ENCODE measurements at places on chromosomes 4 and X.

DNA sequence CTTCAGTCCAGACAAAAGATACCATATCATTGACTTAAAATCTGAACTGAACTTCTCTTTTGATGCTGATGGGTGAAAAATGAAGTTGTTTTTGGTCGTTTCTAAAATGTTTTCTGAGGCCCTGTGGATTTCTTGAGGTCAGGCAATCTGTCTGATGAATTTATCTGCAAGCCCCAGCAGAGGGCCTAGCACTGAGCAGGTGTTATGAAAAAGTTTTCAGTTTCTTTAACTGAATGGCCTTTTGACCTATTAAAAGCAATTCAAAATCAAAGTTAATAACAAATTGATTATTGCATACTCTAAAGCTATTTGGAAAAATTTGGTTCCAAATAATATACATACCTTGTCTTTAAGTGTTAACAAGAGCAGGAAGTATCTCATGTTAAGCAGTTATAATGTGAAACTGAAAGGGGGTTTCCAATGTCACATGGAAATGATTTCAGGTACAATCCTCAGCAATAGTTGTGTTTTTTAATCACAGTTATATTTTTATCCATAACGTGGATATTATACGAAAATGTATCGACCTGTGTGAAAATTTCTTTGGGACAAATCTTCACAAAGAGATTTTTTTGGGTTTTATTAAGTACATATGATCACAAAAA is 285.0 kb downstream of the SPANXN1 start:
- no peak for DNase-seq

GRCh38 chr4:25949173-25949748 is 35.2 kb downstream of the SMIM20 start:
- no peak for DNase-seq

DNA sequence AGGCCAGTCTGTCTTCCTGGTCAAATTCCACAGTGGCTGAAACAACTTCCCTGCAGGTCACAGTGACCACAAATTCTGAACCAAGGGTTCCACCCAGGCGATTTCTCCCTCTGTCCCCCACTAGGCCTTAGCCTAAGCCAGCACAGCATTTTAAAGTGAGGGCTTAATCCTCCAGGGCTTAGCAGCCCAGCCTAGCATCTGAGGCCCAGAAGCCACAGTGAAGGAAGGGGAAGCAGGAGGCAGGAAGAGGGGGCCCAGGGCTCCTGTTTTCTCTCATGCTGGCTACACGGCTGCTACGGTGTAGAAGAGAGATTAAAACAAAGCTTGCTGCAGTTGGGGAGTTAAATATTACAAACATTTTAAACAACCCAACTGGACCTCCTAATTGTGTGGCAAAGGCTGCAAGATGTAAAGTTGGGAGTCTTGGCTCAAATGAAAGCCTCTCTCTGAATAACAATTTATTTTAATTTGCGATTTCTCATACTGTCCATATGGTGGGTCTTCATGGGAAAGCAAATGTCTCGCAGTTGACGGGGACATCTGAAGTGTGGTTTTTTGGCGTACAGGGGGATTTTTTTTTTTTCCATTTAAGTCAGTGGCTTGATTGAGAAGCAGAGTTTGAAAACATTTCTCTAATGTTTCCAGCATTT is 170.8 kb upstream of the RAI2 start:
- DNase-seq, result no peak

DNA sequence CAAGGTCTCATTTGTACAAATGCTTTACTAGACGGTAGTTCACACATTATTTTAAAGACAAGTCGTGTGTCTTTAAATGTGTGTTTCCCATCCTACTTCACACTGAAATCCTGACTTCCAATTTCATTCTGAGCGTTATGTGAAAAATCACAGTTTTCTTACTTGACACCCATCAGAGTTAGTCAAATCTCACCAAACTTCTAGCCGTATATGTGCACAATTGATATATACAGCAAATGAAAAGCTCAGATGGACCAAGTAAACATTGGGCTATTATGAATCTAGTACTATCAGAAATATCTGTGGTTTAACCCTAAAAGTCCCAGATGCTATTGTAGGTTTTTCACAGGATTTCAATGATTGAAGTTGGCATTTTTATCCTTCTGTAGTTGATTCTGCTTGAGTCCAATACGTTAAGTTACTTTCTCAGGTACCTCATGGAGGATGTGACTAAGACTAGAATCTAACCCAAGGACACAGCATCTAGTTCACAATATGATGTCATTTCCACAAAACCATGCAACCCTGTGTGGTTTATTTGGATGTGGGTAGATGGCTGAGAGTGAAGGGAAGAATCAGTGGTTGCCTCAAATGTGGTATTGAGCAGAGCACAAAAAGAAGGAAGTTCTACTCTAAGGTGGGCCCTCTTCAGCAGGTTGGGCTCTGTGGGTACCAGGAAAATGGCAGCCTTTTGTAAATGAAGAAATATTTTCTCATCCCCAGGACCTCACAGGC is 22.1 kb upstream of the TRIM60 start:
- DNase-seq, result no peak

DNA sequence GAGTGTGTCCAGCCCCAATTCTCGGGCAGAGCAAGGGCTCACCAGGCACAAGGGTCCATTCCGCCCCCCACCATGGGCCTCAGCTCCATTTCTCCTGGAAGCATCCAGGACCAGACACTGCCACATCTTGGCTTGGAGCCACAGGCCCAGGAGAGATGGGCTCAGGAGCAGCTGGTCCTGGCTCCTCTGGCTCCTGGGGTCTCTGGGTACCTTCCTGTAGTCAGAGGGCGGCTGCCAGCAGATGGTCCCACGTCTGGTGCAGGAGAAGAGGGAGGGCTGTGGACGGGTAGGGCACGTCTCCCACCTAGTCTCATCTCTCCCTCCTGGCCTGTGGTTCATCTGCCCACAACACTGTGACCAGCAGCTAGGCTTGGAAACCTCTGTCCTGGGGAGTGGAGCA is 8.0 kb downstream of the ATP2B3 start:
- DNase-seq, result no peak

DNA sequence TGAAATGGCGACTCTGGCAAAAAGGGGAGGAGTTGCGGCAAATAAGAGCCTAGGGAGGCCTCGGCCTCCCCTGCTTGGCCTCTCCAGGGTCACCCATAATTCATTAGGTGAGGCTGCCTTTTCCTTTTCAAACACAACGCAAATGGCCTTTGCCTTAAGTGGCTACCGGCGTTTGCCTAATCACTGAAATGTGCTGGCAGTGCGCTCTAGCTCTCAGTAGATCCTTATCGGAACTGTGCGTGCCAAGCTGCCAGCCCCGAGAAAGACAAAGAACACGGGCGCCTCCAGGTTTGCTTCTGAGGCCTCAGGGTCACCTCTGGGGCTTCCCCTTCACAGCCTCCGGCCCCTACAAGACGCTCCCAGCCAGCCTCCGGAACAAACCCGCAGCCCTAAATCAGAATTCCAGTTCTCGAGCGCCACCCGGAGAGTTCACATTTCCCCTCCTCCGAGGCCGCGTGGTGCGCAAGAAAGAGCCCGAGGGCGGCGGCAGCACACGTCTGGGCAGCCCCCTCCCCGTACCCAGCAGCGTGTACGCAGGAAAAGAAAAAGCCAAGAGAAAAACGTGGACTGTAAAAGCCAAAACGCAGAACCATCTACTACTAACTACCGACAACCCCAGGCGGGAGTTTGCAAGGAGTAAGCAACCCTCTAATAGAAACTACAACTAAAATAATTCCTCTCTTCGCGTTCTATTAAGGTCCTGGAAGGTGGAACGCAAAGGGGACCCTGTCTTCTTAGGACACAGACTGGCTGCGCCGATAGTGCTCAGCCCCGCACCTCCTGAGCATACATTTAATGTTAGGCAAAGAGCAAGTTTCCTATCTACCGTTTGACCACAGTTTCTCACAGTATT is 76.5 kb upstream of the BCOR start:
- DNase-seq, result no peak

GRCh38 chrX:24260842-24261550 is 52.9 kb downstream of the SUPT20HL2 start:
- DNase-seq, result peak; percentile 75

- no peak for DNase-seq
Measured at GRCh38 chr4:56972809-56973208, 4.6 kb downstream of the NOA1 start.

- DNase-seq, result no peak
Measured at GRCh38 chr4:143575331-143575730, 61.8 kb downstream of the SMARCA5 start.

GRCh38 chr4:120517966-120518365 is 404.6 kb downstream of the PRDM5 start:
- peak; percentile 88 for DNase-seq

- DNase-seq, result no peak
Measured at GRCh38 chr4:10183462-10183861, 66.9 kb upstream of the WDR1 start.

GRCh38 chrX:550514-550913 is 80.1 kb upstream of the SHOX start:
- DNase-seq, result no peak

GRCh38 chr4:91037951-91038350 is 910.8 kb downstream of the CCSER1 start:
- DNase-seq, result no peak

DNA sequence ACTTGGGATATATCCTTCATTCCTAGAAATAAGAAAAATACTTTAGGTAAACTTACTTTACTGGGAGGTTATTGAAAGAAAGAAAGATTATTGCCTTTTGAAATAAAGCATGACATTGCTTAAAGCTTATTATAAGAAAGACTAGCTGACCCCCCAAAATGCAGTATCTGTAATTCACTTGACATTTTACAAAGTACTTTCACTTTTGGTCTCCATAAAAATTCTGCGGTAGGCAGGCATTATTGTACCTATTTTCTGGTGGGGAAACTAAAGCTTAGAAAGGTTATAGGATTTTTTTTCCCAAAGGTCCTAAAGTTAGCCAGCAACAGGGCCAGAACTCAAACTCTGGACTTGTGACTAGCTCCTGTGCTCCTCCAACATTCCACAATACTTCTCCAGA is 29.7 kb upstream of the TXK start:
- DNase-seq, result no peak

DNA sequence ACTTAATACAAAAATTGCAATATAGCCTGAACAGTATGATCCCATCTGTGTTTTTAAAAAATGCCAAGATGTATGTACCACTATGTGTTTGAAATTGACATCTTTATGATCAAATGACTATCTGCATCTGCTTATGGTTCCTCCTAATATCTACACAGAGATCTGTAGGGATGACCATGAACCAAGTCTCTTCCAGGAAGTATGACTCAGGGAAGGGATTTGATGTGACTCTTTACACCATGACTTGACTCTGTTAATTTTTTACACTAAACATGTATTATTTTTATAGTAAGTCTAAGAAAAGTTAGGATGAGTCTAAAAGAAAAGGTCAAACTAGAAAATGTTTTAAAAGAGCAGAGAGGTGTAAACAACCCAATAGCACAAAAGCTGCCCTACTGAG is 164.0 kb downstream of the SH3KBP1 start:
- DNase-seq, result peak; percentile 16

GRCh38 chr4:78047366-78047765 is 9.8 kb upstream of the FRAS1 start:
- no peak for DNase-seq

- no peak for DNase-seq
Measured at GRCh38 chr4:94285666-94286065, 57.0 kb downstream of the HPGDS start.

- no peak for DNase-seq
Measured at GRCh38 chr4:54215379-54216077, 13.6 kb upstream of the PDGFRA start.

DNA sequence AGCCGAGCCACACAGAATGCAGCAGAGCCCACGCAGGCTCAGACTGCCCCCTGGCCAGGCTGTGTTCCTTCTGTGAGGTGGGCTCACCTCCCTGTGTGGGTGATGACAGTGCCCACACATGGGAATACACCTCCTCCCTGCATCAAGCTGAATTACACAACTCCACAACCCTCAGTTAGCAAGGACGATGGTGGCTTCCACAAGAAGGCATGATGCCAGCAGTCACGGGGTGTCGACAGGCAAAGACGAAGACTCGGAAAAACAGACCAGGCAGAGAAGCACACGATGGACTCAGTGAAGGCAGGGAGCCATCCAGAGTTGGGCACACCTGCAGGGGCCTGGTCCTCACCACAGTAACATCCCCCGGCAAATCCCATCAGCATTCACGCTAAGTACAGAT is 12.1 kb downstream of the LETM1 start:
- DNase-seq, result no peak

DNA sequence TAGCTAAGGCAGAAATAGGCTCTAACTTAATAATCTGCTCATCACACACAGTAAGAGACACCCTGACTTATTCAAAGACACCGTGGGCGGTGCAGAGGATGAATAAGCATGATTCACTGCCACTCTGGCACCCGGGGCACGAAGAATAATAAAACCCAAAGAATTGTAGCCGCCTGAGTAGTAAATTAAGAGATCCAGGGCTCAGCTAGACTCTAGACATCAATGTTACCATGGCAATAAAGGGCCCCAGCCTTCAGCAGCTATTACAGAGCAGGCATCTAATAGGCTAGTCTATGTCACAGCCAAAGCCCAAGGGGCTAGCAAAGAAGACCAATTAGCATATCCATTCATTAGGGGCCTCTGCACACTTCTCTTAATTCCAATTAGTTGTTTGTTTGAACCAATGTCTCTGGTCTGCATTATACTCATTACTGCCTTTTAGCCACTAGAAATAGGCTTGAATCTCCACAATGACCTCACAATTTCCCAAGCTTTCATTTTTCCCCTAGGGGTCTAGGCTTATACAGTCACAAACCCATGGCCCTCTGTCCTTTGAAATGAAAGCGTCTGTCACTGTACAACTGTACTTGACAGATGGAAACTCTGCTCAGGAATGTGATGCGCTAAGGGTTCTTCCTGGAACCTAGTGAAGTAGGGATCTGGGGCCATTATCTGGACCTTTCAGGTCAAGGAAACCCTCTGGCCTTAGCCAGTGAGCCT is 3.0 kb upstream of the ATP1B4 start:
- DNase-seq, result peak; percentile 25

DNA sequence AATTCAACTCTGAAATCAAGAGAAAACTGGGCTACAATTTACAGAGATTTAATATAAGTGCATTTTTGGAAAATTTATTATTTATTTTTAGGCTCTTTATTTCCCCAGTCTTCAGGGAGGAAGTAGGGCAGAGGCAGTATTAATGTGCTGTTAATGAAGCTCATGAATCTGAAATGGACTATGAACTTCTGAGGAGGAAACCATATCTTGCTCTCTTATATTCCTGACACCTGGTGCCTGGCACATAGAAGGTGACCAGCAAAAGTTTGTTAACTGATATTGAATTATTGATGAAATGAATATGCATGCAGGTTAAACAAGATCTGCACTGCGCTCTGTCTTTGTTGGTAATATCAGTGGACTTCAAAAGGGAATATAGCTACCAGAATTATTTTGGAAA is 55.1 kb downstream of the UGT8 start:
- DNase-seq, result no peak

DNA sequence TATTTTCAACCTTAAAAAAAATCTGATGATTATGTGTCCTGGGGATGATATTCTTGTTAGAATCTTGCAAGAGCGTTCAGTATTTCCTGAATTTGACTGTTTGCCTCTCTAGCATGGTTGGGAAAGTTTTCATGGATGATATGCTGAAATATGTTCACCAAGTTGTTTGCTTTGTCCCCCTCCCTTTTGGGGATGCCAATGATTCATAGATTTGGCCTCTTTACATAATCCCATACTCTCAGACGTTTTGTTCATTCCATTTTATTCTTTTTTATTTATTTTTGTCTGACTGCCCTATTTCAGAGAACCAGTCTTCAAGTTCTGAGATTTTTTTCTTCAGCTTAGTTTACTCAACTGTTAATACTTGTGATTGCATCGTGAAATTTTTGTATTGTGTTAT is 415.1 kb downstream of the FAM47B start:
- no peak for DNase-seq

Data from Caki2 (cell line).